ENCODE measurements at places on chromosomes 1 and 21.

DNA sequence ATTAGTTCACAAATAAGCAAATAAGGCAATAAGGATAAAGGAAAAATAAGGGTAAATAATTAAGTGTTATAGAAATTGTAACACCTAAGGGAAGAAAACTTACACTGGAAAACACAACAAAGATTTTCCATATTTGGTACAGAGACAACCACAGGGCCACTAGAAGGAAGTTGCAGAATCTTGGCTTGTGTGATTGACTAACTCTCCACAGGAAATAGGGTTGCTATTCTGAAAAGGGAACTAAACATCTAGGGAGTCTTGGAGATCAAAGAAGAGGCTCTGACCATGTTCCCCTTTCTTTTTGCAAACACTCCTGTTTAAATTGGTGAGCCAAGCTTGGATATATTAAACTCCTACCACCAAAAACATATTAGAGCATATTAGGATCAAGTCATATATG lies 59.1 kb downstream of the APCS start:
- DNase-seq: no peak

DNA sequence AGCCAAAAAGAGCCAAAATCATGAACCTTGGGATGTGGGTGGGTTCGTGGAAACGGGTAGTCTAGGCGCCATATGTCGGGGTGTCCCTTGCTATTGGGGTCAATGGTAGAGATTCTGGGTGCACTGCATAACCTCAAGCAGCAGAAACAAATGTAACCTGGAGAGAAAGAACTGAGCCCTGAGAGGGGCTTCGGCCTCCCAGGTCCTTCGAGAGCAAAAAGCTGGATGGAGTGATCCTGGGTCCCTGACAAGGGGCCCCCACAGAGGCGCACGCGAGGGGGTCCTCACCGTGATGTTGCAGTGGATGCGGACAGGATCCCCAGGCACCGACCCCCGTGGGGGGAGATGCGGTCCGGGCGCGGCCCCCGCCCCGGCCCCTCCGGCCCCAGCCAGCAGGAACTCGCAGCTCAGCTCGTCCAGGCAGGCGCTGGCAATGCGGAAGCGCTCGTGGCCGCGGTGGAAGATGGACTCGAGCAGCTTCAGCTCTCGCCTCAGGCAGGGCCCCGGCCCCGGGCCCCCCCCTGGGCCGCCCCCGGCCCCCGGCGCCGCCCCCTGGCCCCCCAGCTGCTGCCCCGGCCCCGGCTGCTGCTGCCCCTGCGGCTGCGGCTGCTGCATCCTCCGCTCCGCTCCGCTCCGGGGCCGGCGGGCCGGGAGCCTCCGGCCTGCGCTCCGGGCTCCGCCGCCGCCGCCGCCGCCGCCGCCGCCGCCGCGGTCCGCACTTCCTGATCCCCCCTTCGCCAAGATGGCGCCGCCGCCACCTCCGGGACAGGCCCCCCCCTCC lies at the start of gene UBE2Q1:
UBE2Q1 (minus strand) TSS at position 724 of the 781 bp plus-strand sequence; CDS start at position 615, 109 bp downstream.
- peak; percentile 22 for DNase-seq

DNA sequence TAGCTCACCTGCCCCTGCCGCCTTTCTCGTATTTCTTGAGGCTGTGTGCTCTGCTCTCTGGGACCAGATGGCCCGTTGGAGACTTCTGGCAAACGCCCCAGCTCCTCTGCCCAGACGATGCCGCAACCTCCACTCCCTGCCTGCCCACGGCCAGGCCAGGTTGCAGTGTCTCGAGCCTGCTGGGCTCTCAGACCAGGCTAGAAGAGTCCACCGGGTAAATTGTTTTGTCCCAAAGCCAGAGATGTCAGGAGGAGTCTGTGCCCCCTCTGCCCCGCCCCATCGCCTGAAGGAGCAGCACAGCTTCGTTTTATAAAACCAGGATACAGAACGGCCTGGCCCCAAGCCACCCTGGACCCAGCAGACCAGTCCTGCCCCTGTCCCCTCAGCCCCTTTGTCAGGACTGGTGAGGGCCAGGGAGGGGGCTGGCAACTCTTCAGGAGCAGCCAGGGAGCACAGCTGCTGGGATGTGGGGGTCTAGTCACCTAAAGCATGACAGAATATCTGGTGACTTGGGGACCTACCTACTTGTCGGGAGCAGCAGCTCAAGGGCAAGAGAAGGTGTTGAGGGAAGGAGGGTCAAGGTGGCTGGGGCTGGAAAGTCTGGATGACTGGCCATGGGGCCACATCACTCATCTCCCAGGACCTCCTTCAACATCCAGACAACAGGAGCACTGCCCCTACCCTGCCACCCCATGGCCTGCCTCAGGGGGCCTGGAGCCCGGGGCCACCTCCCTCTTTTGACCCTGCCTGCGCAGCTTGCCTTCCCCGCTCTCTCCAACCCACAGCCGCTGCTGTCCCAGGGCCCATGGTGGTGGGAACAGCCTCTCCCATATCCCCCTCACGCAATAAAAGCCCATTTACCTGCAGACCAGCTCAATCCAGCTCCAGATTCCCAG lies 33.9 kb upstream of the LBR start:
- DNase-seq: no peak

GRCh38 chr1:165119086-165119485 lies 237.4 kb downstream of the LMX1A start:
- no peak for DNase-seq

GRCh38 chr1:234096161-234096770 lies 191.8 kb downstream of the SLC35F3 start:
- no peak for DNase-seq

- no peak for DNase-seq
These were observed 1.2 kb downstream of the LORICRIN start for GRCh38 chr1:153260585-153261280.

DNA sequence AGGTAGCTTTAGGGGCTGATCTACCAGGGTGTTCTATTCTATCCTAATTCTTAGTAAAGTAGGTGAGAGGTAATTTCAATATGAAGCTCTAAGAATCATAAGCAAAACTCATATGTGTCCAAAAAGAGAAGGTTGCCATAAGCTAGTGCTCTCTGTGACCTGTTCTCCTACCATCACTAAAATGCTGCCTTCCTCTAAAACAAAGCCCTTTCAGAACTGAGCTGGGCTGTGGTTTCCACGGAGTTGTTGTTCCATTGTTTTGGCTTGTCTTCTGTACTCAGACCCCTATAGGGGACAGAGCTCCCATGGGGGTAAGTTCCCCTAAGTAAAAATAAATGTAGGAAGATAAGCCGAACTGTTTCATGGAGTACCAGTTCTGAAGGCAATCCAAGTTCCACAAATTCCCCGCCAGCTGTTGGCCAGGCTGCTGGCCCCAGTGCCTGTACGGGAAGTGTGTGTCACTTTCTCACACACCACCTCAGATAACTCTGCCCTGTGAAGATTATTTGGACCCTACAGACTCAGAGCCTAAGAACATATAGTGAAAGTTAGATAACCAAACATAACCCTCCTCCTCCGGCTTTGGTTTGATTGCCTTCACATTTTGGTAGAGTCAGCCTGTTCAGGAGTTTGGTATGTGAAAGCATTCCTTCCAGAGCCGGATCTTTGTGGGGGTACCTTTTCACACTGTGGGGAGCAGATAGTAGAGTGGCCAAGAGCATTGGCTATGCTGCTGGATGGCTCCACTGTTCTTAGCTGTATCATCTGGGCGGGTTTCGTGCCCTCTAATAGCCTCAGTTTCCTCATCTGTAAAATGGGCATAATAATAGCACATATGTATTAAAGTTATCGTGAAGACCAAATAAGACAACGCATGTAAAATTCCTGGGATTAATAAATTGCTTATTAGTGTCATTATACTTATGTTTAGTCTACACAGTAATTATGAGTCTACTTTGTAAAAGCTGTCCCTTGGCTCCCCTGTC lies 10.8 kb downstream of the DPT start:
- no peak for DNase-seq

GRCh38 chr1:115839029-115839678 lies 1.8 kb downstream of the NHLH2 start:
- no peak for DNase-seq

DNA sequence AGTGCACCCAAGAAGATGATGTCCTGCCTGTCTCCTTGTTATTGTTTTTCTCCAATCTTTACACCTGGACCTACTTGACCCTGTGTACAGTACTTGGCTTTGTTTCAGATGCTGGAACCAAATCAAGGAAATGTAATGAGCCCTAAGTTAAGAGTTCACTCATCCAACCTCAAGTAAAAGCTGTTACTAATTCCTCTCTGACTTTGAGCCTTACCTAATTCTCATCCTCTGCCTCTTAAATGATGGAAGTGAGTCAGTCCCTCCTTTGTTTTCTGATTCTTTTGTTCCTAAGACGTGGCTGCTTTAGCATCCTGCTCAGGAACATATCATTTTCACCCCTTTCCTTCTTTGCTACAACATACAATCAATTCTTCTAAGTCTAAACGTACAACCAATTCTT lies 15.3 kb upstream of the PLA2G4A start:
- DNase-seq: no peak

DNA sequence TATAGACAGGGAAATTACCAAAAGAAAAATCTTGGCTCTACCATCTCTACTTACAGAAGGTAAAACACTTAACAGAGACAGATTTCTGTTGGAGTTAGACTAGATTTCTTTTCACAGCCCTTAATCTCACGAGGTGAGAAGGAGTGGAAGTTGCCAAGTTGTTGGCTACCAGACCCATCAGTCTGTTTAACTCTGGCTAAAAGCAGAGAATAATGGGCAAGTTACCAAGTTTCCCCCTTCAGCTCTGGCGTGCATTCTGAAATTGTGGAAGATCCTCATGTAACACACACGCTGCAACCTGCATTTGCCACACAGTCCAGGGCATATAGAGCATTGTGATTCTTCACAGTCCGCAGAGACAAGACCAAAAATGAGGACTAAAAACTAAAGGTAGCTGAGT lies 49.3 kb downstream of the STX6 start:
- no peak for DNase-seq

GRCh38 chr1:116674751-116675150 lies 7.2 kb upstream of the IGSF3 start:
- DNase-seq: no peak

GRCh38 chr1:155198547-155198906 lies 9.2 kb downstream of the THBS3 start:
- DNase-seq: no peak

DNA sequence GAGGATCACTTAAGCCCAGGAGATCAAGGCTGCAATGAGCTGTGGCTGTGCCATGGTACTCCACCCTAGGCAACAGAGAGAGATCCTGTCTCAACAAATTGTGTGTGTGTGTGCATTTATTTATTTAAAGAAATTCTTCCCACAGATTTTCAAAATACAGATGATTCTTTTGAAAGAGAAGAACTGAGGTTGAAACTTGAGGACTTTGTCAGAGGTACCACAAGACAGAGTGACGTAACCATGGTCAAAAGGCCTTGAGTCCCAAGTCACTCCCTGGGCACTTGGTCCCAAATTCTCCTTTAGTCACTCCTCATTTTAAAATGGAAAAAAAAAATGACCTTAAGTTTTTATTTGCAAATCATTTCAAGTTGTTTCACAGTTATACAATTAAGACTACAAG lies 57.4 kb downstream of the TIAM1 start:
- DNase-seq: no peak

- no peak for DNase-seq
These were observed 333.0 kb downstream of the PAPPA2 start for GRCh38 chr1:176795929-176796328.

- no peak for DNase-seq
These were observed 34.0 kb upstream of the BACH1 start for GRCh38 chr21:29264721-29265120.

DNA sequence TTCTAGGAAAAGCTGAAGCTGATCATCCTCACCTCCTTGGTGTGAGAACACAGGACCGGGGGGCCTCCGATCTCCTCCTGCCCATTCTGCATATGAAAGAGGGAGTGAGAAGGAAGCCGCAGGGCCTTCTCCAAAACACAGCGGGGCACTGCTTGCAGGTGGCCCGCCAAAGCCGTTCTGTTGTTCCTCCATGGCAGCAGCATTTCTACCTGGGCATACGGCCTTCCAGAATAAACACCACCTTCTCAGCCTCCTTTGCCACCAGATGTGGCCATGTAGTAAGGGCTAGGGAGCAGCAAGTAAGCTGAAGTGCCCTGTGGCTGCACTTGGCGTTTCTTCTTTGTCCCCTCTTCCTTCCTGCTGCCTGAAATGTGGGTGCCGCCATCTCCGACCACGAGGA lies 214.9 kb downstream of the TOMM20 start:
- DNase-seq: no peak

GRCh38 chr1:7520496-7520895 lies 250.6 kb upstream of the VAMP3 start:
- DNase-seq: no peak

GRCh38 chr1:220701974-220702373 lies 11.8 kb downstream of the C1orf115 start:
- no peak for DNase-seq

DNA sequence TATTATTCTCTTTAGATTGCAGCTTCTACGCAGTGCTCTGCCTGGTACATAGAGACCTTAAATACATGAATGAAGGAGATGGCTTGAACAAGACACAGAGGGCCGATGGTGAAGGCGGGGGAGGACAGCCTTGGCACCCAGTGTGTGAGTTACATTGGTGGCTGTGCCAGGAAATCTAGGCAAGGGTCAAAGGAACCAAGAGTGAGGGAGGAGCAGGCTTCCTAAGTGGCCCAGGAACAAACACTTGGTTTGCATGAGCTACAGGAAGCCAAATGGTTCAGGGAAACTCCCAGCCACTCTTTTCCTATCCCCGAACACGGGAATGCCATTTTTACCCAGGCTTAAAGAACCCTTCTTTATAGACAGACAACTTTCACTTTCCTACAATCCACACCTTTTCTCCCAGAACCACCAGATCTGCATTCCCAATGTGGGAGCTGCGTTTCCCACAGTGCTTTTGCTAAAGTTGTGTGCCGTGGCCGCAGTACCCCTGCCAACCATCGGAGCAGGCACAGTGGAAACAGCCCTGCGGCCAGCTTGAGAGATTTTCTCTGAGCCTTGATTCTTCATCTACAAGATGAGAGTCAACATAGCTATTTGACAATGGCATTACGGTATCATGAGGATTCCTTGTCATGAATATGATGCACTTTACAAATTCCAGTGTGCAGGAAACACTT lies 3.5 kb upstream of the CLEC20A start:
- no peak for DNase-seq

- no peak for DNase-seq
These were observed 89.2 kb downstream of the TTLL7 start for GRCh38 chr1:83909687-83910086.

DNA sequence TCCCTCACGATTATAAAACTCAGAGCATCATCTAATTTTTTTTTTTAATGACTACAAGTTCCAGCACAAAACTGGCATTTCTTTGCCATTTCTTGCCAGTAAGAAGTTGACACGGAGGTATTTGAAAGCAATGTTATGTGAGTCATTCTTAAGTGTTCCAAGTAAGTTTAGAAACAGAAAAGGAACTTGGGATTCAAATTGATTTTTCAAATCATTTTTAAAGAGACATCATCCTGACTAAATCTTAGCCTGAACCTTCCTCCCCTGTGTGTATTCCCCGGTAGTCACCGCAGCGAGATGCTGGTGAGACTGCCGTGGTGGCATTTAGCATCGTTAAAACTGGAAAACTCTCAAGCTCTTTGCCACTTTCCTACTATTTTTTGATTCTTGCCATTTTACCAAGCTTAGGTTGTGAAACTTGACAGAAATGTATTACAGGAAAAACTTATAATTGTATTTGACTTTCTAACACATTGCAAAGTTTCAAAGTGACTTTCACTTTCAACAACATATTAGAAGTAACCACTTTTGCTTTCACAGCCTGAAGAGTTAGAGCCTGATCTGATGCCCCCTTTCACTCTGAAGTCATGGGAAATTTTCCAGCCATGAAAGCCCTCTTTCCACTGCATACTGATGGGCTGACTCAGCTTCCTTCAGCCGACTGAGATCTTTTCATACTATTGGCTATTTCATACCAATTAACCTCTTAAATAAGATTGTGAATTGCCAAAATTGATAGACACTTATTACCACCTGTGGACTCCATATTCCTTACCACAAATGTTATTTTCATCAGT lies 61.4 kb downstream of the OLFML2B start:
- peak; percentile 29 for DNase-seq

- no peak for DNase-seq
These were observed 48.4 kb upstream of the RAP1A start for GRCh38 chr1:111571239-111571638.

All from activated T-cell treated with anti-CD3 and anti-CD28 coated beads for 48 hours (primary cell).